NCI-H1092 (cell line): ENCODE measurements at places on chromosomes 16 and 17.

DNA sequence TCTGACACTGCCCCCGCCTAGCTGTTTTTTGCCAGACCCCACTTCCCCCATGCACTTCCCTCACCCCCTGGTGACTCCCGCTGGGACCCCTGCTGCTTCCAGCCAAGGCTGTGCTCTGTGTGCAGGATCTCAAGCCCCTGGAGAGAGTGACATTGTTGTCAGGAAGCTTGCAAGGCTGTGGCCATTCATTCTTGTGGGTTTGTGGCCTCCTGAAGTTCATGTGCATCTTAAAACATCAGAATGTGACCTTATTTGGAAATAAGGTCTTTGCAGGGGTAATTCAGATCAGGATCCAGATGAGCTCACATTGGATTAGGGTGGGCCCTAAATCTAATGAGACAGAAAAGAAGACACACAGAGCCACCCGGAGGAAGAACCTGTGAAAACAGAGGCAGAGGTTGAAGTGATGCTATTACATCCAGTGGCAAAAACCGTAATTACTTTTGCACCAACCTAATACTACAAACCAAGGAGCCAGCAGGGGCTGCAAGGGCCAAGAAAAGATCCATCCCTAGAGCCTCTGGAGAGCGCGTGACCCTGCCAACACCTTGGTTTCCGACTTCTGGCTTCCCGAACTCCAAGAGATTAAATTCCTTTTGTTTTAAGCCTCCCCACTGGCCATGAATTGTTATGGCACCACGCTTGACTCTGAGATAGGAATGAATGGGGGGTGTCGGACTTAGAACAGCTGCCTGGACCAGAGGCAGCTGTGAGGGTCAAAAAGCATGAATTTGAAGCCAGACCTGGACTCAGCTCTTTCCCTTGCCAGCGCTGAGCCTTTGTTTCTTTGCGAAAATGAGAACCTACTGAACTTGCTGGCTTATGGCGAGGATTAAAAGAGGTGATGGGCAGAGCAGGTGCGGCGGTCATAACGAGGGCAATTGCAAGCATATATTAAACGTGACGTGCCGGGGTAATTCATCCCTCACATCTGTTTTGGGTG lies 75.5 kb downstream of the BMERB1 start:
- no peak for DNase-seq

DNA sequence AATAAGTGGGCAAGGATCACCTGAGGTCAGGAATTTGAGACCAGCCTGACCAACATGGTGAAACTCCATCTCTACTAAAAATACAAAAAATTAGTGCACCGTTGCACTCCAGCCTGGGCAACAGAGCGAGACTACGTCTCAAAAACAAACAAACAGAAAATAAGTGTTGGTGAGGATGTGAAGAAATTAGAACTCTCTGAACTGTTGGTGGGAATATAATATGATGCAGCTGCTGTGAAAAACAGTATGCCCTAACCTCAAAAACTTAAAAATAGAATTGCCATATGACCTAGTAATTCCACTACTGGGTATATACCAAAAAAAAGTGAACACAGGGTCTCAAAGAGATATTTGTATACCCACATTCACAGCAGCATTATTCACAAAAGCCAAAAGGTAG lies 26.1 kb downstream of the GLG1 start:
- no peak for DNase-seq

GRCh38 chr17:77371117-77371887 lies 230.5 kb downstream of the SEC14L1 start:
- peak; percentile 43 for DNase-seq

DNA sequence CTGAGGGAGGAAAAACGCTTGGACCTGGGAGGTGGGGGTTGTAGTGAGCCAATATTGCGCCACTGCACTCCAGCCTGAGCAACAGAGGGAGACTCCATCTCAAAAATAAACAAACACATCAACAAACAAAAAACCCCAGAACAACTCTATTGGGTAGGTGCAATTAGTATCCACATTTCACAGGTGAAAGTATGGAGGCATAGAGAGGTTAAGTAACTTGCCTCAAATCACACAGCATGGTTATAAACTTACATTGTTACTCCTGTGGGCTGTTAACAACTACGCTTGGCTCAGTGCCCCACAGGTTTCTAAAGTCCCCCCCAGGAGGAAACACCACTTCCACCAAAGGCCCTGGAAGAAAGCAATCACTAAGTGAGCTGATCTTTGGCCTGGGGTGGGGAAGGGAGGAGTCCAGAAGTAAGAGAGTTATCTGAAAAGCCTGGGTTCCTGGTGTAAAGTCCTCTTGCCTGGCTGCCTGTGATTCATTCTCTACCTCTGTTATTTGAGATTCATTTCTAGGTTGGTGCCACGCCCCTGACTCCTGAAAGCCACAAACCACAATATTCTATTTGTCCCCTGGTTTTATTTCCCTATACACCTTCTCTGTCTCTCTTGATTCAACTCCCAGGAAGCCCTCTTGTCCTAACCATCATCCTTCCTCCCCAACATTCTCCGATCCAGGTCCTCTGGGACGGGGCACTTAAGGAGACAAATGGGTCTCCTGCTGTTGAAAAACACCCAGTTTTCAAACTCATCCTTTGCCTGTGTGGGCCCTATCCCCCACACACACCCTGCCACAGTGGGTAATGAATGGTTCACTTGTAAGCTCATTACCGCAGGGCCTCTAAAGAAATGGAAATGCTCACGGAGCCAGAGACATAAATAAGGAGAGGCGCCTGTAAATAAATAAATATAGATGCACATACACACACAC lies 195.4 kb downstream of the XYLT1 start:
- no peak for DNase-seq

- DNase-seq, result no peak
Measured at GRCh38 chr16:73054125-73054484, 6.2 kb upstream of the ZFHX3 start.
